ENCODE measurements at places on chromosomes 1 and 21.

GRCh38 chr1:240765732-240766363 is 153.9 kb upstream of the GREM2 start:
- DNase-seq, result no peak

DNA sequence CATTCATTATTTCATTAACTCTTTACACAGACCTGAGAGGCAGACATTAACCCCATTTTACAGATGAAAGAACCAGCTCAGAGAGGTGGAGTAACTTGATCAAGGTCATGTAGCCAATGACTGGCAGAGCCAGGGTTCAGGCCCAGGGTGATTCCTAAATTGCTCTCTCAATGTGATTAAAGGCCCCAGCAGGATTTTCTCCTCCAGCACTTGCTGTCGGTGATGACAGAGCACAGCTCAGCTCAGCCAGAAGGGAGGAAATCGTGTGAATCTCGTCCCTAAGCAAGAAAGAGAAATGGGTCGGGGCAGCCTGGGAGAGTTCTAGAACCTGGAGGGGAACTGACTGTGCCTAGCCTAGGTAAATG is 19.5 kb upstream of the RNF19B start:
- no peak for DNase-seq

DNA sequence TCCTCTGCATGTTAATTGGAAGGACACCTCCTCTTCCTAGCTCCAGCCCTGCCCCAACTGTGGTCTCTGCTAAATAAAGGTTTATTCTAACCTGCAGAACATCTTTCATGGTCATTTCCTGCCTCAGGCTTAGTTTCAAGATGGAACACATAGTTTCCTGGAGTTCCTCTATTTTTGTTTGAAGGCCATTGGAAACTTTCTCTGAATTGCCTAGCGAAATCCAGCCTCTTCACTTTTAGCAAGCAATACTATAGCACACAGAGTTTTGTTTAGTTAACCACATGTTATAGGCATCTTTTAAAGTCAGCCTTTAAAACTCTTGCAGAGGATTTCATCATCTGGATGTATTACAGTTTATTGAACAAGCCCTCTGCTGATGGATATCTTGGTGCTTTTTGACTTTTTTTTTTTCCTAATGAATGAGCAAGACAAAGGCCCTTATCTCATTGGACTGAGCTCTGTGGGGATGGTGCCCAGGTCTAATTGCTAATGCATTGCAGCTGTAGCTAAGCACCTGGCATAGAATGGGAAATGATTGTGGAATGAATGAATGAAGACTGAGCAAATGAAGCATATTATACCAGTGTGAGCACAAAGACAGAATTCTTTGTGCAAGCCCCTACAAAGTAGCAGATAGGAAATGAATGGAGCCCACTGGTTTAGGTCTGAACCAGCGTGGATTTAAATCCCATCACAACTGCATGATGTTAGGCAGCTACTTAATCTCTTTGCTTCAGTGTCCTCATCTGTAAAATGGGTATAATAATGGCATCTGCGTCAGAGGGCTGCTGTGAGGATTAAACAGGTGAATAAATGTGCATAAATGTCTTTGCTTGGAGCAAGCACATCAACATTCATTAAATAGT is 641 bp upstream of the CFAP107 start:
- DNase-seq, result no peak

GRCh38 chr21:20661745-20662422 is 336.3 kb upstream of the NCAM2 start:
- DNase-seq, result no peak
